ENCODE measurements at places on chromosomes 12 and 14.

DNA sequence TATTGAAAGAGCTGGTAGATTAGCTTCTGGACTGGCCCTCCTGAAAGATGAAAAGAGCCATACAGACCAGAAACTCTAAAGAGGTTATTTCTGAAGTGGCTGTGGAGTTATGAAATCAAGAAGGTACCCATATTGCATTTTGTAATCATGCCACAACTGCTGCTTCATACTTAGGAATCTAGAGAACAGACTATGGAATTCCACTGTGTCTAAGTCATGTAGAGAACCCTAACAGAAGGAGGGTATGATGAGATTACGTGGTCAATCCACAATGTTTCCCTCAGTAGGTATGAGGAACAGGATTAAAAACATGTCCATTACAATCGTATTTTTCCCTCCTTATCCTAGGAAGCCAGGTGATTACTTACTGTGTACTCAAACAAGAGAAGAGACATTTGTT is 708.8 kb downstream of the RERGL start:
- no peak for DNase-seq

DNA sequence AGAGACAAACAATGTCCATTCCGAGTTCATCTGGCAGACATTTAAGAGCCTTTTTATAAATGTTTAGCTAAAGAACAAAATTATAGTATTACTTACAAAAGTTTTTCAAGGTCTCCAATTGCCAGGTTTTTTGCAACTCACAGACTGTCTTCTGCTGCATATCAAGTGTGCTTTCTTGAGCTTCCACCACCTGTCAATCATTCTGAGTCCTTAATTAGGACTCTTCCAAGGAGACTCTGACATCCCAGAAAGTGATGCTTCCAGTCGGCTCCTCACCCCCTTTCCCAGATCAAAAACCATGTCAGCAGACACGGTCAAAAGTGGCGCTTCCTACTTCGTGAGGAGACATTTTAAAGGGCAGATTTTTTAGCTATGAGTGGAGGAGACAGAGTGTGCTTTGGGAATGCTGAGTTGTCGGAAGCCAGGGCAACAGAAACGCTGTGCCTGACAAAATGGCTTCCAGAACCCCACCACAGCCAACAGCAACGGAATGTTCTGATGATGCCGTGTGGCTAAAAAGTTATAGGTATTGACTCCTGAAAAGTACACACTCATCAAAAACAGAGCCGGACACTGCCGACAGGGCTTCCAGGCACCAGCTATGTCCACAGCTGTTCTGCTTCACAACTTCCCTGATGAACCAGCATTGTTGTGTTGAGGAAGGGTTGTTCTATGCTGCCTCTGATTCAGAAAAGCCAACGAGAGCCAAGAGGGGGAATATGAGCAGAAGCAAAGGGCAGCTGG is 116.1 kb upstream of the SLC35F4 start:
- DNase-seq: no peak

- no peak for DNase-seq
Observed at GRCh38 chr12:114932806-114933205, 248.8 kb upstream of the TBX3 start.

GRCh38 chr12:107221913-107222312 is 128.6 kb upstream of the CRY1 start:
- no peak for DNase-seq

DNA sequence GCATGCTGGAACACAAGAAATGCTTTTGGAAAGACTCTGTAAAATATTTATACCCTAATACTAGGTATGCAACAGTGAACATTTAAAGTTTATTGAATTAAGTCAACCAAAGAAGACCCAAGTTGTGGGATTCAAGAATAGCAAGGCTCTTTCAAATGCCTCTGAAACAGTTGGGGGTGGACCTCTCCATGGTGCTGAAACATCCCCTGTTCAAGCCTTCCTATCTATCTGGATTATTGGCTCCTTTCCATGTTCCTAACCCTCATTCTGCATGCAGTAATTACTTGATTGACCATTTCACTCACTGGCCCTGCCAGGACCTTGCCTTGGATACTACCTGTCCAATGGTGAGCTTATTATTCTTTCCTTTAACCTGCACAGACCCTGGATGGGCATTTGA is 349.7 kb downstream of the NRXN3 start:
- no peak for DNase-seq

DNA sequence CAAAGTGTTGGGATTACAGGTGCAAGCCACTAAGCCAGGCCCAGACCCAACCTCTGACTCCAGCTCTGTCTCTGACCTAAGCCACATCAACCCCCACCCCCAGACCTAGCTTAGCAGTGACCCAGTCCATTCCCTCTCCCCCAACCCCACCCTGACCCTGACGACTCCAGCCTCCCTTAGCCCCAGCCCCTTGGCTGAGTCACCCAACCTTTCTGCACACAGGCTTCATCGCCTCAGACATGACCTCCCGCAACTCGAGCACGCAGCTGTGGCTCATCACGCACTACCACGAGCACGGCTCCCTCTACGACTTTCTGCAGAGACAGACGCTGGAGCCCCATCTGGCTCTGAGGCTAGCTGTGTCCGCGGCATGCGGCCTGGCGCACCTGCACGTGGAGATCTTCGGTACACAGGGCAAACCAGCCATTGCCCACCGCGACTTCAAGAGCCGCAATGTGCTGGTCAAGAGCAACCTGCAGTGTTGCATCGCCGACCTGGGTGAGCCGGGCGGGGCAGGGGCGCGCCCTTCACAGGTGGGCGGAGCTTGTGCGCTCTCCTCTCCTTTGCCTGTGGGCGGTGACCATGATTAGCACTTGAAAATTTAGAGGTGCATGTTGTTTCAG is 7.8 kb downstream of the ACVRL1 start:
- no peak for DNase-seq

- DNase-seq: no peak
Observed at GRCh38 chr14:61268812-61269211, 12.3 kb downstream of the TMEM30B start.

DNA sequence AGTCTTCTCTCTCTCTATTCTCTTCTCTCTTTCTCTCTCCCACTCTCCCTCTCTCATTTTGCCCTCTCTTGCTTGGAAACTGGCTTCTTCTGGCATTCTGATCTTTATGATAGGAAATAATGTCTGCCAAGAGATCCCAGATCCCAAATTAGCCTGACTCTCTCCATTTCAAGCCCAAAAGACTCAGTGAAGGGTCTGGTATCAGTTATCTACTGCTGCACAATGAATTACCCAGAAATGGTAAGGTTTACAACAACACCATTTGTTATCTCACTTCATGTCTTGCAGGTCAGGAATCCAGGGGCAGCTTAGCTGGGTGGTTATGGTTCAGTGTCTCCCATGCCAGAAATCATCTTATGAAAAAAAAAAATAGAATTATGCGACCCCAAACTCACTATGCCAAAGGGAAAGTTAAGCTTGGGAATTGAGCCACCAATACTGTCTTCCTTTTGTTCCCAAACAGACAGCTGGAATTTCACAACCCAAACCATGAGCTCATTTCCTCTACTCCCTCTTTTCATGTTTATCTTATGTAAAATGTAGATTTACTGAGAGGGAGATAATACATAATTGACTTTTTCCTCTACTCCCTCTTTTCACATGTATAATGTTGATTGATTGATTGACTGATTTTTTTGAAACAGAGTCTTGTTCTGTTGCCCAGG is 67.8 kb upstream of the FICD start:
- no peak for DNase-seq

- no peak for DNase-seq
Observed at GRCh38 chr12:8644345-8645248, 18.0 kb downstream of the MFAP5 start.

DNA sequence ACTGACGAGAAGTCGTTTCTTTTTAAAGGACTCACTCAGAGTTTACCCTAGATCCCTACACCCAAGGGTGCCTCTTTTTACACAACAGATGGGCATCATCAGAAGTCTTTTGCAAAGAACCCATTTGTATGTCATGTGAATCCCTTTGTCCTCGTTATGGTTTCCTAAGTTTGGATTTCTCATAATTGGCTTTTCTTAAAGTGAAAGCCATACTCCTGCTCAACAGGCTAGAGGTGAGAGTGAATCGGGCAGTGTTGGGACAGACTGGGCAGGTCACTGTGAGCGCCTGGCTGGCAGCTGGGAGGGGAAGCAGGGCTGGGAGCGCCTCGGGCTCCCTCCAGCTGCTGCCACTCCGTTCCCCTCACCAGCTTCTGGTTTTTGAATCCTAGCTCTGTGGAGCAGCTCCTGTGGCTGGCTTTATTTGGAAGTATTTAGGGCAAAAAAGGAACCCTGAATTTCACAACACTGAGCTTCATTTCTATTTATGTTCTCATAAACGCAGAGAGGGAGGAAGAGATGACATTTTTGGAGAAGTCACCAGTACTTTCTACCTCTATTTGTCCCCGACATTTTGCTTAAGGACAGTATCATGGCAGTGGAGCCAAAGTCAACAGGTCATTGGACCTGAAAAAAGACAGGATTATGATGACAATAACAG is 63.8 kb upstream of the ACTN1 start:
- DNase-seq: no peak

GRCh38 chr12:59678759-59679411 is 83.1 kb downstream of the SLC16A7 start:
- DNase-seq: no peak

- no peak for DNase-seq
Observed at GRCh38 chr12:48296586-48297282, 54.0 kb downstream of the ZNF641 start.

GRCh38 chr12:105467710-105468366 is 137.3 kb downstream of the C12orf75 start:
- no peak for DNase-seq

GRCh38 chr12:119692410-119692809 is 24.5 kb downstream of the PRKAB1 start:
- DNase-seq: peak; percentile 22

DNA sequence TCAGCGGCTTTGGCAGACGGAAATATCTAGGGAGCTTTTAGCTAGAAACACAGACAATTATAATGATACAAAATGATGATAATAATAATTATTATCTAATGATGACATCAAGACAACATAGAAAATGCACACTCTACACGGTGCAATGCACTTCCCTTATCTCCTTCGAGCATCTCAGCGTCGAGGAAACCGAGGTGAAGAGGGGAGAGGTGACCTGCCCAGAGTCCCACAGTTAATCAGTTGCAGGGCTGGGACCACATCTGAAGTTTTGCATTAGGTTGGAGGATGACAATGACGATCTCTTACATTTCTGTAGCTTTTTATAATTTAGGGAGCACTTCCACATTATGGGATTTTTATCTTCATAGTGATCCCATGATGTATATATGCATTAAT is 130.2 kb downstream of the PAPOLA start:
- no peak for DNase-seq

GRCh38 chr14:91354979-91355685 is 62.5 kb downstream of the CCDC88C start:
- DNase-seq: peak; percentile 76

DNA sequence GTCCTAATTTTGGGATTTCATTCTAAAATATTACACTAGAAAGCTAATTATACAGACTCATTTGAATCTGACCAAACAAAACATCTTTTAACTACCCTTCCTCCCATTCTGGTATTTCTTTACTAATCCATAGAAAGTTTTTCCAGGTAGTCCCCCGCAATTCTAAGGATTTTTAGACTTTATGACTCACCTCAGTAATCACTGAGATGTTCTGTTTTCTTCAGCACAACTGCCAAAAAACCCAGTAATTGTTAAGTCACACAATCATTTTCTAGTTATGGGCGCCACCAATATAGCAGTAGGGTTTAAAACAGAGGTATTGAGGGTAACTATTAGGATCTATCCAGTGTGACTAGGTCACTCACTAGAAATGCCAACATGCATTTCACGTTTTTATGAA is 1.6 kb upstream of the ARID4A start:
- no peak for DNase-seq

GRCh38 chr12:109777544-109777943 is 55.7 kb downstream of the TRPV4 start:
- no peak for DNase-seq

GRCh38 chr12:113506867-113507266 is 35.2 kb upstream of the LHX5 start:
- DNase-seq: no peak

- peak; percentile 83 for DNase-seq
Observed at GRCh38 chr14:37585101-37585511, 9.9 kb downstream of the FOXA1 start.

GRCh38 chr12:64740646-64741045 is 18.6 kb downstream of the GNS start:
- no peak for DNase-seq

GRCh38 chr12:93106910-93107309 is 177.8 kb upstream of the EEA1 start:
- DNase-seq: no peak

GRCh38 chr12:75337905-75338304 is 3.4 kb downstream of the GLIPR1L1 start:
- no peak for DNase-seq

Measured in NCI-H1092 treated with DMSO at 0.1 percent for 48 hours (cell line).